ENCODE measurements at places on chromosomes 12 and 14.

- DNase-seq: peak; percentile 74
Measured at GRCh38 chr12:20601668-20602280, 93.4 kb upstream of the SLCO1C1 start.

- DNase-seq: no peak
Measured at GRCh38 chr12:130977046-130977742, 23.5 kb downstream of the ADGRD1 start.

DNA sequence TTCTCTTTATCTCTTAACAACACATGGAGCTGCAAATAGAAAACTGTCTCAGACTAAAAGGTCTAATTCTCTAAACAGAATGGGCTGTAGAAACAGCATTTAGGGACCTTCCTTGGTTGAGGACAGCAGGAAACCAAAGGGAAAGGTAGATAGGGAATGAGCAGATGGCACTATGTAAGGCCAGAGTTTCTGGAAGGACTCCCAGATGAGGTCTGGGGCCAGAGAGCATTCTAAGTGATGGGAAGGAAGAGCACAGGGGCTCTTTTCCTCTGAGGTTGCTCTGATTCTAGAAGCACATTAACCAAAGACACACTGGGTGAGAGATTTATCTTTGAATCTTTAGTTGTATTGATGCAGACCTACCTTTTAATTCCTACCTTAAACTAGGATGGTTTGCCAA lies 79.4 kb downstream of the TPH2 start:
- DNase-seq: no peak

DNA sequence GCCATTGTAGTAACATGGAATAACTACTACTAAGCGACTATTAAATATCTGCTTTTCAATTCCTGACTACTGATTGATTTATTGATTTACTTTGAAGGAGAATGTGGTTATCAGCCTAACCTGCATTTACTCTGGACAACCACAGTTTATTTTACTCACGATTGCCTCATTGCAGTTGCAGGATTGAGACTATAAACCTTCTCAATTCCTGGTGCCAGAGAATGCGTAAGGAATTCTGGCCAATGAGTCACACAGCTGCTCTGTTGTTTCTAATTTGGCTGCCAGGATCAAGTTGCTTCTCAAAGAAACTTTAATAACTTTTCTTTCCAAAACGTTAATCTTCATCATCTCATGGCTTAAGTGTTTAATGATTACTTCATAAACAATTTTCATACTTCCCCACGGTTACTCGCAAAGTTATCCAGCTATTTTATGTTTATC lies 13.1 kb upstream of the TMTC1 start:
- peak; percentile 94 for DNase-seq

DNA sequence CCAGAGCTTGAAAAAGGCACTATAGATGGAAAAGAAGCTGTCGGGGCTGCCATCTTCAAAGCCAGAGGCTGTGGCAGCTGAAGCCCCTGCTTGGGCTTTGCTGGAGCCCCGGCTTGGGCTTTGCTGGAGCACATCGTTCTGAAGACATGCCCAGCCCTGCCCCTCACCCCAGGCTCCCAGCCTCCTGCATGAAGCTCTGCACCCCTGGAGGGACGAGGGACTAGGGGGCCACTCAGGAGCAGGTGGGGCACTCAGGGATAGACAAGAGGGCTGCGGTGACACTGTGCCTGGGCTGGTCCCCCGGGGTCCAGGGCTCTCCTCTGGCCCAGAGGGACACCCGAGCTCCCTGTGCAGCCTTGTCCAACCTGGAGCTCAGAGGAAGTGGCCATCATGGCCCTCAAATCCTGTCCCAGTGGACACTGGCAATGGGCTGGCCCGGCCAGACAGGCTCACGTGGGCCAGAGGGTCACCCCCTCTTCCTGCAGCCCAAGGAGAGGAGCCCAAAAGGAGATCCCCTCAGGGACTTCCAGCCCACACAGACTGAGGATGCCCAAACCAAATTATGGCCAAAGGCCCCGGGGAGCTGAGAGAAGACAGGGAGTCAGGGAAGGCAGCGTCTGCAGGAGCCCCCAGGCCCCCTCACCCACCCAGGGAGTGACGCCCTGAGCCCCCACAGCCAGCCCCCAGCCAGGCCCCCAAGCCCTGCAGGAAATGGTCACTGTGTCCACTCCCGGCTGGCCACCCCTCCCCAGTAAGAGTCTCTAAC lies 23.1 kb upstream of the C14orf180 start:
- DNase-seq: no peak

- peak; percentile 83 for DNase-seq
Measured at GRCh38 chr12:10307630-10308029, at the start of gene KLRD1. TSS of gene KLRD1 (plus strand) at chr12:10307870. CDS start at chr12:10308078, 208 bp downstream.

DNA sequence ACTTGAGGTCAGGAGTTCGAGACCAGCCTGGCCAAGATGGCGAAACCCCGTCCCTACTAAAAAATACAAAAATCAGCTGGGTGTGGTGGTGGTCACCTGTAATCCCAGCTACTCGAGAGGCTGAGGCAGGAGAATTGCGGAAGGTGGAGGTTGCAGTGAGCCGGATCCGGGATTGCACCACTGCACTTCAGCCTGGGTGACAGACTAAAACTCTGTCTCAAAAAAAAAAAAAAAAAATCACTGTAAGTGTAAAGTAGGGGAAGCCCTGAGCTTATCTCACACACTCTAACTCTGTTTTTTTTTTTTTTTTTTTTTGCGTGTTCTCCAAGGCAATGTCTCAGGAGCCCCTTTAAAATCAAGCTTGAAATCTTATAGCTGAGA lies 421 bp upstream of the RBMS2 start:
- DNase-seq: no peak

GRCh38 chr12:53738406-53739213 lies 11.4 kb upstream of the CALCOCO1 start:
- DNase-seq: no peak

- peak; percentile 47 for DNase-seq
Measured at GRCh38 chr14:74793506-74794155, 30.5 kb downstream of the YLPM1 start.

DNA sequence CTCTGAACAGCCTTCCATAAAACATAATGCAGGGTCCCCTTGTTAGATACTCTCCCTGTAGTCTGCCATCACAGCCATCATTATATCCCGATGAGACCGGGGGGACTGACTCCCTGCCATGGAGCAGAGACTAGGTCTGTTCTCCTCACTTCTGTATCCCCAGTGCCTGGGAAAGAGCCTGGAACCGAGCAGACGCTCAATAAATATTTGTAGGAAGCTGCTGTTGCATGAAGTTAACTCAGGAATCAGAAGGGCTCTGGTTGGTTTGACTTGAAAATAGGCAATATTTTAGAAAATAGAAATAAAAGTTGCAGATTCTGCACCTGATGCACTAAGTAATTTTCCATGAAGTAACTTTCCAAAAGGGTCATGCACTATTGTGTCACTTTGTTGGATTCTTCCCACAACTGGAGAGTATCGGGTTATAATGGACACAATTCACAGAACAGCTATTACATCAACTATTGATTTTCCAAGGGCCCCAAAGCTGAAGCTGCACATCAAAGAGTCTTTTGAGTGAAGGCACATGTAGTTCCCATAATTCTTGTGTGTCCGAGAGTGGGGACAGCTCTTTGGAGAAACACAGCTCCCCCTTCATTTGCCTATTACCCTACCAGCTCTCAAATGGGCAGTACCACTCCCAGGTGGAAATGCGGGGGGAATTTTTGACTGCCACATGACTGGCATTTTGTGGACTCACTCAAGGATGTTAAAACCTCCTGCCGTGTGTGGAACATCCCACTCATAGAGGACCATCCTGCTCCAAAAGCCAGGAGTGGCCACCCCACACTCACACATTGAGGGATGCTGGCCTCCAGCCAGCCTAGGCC lies 18.8 kb downstream of the CLMN start:
- no peak for DNase-seq

GRCh38 chr12:118376089-118377020 lies at the start of gene SUDS3:
TSS of gene SUDS3 (plus strand) at chr12:118376555. CDS start at chr12:118376692, 137 bp downstream.
- DNase-seq: peak; percentile 53

DNA sequence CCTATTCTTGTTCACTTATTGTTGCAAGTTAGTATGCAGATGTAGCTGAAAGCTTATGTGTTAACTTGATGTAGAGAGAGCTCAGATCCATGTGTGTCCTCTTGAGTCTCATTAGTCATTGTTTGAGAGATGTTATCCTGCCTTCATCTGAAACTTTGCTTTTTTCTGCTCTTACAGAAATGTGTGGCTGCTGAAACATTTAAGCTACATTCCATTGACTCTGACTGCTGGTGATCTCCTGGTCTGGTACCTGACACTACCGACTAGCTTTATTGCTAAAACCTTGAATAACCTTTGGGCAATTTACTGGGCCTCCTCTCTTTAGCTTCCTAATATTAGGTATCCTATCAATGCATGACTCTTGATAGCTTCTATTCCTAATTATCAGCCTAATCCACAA lies 705.6 kb upstream of the FOXG1 start:
- no peak for DNase-seq

DNA sequence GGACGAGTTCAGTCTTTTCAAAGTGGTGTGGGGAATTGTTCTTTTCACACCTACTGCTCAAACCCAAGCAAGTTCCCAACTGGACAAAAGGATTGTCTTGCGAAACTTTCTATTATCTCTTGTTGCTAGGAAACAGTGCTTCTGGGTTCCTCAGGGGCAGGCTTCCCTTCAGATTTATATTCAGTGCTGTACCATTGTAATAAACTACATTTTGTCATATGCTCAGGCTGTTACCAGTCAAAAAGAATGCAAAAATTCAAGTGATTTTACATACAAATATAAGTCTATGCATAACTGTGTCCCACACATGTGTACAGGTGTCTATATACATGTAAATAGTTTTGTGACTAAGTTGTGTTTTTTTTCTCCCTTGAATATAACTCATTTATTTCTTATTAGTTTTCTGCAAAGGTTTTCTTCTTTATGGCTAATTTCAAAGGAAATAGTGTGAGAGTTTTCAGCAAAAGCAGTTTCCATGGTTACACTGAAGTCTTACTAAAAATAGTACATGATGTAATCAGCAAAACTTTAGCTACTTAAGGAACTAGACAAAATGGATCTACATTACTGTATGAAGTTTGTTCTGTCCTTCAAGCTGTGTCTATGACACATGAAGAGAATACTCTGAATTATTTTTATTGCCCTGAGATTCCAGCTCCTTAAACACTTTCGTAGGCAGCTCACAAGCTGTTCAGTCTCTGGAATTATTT lies 430.2 kb upstream of the TMPO start:
- DNase-seq: no peak

GRCh38 chr14:70448633-70449340 lies 3.2 kb upstream of the ADAM21 start:
- peak; percentile 83 for DNase-seq

GRCh38 chr12:21065845-21066244 lies 65.1 kb upstream of the SLCO1B1 start:
- peak; percentile 5 for DNase-seq

DNA sequence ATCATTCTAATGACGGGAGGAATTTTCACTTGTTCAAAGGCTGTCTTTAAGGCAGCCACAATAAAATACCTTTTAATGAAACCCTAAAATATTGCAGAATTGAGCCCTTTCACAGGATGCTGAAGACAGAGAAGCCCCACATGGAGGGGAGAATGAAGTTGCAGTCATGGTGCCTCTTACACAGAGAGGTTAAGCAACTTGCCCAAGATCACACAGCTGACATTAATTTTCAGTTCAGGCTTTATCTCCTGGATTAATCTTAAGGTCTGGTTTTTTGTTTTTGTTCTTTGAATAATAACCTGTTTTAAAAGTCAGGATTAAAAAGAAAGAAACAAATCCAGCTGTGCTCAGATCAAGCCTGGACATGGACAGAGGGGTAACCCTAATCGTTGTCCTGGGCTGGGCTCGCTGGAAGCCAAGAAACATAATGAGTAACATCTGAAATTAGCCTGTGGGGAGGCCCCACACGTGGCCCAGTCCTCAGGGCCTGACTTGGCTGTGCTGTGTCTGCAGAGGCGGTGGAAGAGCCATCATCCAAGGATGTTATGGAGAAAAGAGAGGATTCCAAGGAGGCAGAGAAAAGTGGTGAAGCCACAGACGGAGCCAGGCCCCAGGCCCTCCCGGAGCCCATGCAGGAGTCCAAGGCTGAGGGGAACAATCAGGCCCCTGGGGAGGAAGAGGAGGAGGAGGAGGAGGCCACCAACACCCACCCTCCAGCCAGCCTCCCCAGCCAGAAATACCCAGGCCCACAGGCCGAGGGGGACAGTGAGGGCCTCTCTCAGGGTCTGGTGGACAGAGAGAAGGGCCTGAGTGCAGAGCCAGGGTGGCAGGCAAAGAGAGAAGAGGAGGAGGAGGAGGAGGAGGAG lies 8.0 kb downstream of the CHGA start:
- peak; percentile 5 for DNase-seq

GRCh38 chr12:92036061-92036620 lies 109.5 kb downstream of the BTG1 start:
- no peak for DNase-seq

DNA sequence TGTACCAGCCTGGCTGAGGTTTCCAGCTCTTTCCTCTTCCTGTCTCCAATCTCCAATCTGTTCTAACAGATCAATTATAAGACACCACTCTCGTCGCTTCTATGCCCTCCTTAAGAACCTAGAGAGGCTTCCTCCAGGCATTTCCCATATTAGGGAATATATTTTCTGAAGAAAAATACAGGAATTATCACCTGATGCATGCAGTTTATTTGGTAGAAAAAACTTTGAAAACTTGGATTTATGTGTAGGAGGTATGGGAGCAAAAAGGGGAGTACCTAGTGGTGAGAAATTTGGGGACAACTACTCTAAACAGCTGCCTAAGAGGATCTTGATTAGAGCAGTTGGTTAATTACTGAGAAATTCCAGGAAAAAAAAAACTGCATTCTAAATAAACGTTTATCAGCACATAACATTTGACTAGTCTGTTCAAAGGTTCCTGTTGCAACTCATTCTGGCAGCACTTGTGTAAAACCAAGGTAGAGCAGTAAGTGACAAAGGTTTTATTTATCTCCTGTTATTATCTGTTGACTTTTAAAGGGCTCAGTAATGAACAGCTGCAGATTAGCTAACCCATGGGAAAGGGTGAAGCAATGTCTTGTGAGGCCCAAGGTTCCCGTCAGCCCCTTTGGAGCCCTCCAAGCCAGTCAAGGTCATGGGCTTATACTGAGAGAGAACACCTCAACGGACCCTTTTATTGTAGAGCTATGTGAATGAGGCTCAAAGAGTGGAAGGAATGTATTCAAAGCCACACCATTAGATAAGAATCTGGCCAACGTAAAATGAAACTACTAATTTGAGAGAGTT lies 36.4 kb upstream of the NR1H4 start:
- DNase-seq: peak; percentile 42

DNA sequence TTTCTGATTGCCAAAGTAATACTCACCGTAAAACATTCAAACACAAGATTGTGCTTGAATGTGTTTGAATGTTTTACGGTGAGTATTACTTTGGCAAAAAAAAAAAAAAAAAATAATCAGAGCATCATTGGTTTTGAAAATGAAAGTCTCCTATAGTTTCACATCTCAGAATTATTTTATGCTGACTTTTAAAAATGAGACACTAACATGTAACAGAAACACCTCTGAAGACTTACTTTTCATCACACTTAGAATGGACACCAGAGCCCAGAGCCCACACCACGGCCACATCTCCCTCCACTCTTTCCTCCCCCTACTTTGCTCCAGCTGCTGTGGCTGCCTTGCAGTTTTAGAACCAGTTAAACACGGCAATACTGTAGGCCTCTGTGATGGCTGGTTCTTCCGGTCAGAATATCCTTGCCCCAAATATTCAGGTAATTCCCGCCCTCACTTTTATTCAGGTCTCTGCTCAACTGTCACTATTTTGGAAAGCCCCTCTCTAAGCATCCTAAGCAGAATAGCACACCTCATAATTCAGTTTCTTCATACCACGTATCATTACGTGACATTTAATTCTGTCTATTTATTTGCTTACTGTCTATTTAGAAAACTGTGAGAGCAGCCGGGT lies 138.9 kb upstream of the MAX start:
- no peak for DNase-seq

GRCh38 chr12:104501660-104502059 lies 44.9 kb downstream of the CHST11 start:
- DNase-seq: no peak

GRCh38 chr12:49698619-49699545 lies 8.3 kb downstream of the FMNL3 start:
- peak; percentile 67 for DNase-seq

All from iris pigment epithelial cell (primary cell).